GM19239 (cell line): ENCODE measurements at places on chromosomes 3 and 15.

GRCh38 chr15:62104401-62104800 is 37.6 kb downstream of the C2CD4A start:
- DNase-seq = no peak

- no peak for DNase-seq
Measured at GRCh38 chr3:172152874-172153273, 113.5 kb downstream of the FNDC3B start.

DNA sequence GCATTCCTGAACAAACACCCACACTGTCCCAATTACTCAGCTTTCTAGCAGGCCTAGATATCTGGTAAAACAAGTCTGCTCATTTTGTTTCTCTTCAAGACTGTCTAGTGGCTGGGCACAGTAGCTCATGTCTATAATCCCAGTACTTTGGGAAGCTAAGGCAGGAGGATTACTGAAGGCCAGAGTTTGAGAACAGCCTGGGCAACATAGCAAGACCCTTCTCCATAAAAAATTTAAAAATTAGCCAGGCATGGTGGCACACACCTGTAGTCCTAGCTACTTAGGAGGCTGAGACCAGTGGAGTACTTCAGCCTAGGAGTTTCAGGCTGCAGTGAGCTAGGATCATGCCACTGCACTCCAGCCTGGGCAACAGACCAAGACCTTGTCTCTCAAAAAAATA is 6.2 kb upstream of the PTPN23 start:
- no peak for DNase-seq

DNA sequence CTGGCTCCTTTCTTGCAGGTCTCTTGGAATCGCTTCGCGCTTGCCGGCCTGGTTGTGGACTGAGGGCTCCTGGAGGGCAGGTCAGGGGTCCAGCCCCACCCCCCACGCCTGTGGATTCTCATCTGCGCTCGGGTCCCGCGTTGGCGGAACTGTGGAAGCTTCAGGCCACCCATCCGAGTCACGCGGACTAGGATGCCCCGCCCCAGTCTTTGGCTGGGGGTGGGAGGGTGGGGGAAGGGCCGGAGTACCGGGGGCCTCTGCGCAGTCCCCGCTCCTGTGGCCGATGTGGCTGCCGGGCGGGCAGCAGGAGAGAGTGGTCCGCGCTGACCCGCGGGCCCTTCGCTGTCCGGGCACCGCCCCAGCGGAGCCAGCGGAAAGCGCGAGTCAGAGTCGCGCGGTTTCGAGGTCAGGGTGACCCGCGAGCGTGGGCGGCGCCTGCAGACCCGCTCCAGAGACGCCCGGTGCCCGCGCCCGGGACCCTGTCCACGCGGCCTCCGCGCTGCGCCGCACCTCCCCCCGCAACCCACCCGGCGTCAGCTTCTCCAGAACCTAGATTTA is 114.2 kb downstream of the KLF13 start:
- no peak for DNase-seq

DNA sequence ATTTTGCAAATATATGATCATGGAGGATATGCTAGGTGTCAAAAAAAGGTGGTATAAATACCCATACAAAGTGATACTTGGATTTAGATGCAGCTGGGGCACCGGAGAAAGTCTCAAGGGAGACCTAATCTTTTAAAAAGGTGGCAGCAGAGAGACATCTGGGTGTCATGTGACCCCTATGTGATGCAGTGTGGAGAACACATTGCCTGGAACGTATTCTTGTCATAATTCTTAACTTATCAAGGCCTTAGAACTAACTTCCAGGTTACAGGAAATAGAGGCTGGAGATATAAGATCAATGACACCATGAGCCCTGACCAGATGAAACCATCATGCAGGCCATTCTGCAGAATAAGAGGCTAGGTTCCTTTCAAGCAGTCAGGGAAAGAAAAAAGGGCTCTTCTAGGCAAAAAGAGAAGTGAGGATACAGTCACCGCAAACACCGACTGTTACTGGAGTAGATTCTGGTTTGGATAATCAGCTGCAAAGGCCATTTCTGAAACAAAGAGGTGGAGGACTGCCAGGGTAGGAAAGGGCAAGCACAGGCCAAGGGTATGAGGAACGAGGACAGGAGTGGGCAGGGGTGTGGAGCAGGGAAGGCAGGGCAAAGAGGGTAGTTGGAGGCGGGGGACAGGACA is 100.6 kb downstream of the OXNAD1 start:
- no peak for DNase-seq

GRCh38 chr3:61699622-61700021 is 138.3 kb downstream of the PTPRG start:
- no peak for DNase-seq

DNA sequence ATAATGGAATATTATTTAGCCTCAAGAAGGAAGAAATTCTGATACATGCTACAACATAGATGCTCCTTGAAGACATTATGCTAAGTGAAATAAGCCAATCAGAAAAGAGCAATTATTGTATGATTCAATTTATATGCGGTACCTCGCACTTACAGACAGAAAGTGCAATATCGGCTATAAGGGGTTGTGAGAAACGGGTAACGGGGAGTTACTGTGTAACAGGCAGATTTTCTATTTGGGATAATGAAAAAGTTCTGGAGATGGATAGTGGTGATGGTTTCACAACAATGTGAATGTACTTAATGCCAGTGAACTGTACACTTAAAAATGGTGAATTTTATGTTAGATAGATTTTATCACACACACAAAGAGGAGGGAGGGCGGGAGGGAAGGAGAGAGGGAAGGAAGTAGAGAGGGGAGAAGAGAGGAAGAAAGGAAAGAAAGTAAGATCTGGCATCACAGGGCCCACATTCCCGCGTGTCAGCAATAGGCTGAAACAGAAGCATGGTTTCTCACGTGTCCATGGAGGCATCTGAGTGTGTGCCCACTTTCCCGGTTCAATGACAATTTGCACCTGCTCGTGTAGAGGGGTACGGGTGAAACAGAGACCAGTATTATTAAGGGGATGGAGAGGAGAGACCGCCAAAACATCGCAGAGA is 700 bp upstream of the BLM start:
- no peak for DNase-seq

DNA sequence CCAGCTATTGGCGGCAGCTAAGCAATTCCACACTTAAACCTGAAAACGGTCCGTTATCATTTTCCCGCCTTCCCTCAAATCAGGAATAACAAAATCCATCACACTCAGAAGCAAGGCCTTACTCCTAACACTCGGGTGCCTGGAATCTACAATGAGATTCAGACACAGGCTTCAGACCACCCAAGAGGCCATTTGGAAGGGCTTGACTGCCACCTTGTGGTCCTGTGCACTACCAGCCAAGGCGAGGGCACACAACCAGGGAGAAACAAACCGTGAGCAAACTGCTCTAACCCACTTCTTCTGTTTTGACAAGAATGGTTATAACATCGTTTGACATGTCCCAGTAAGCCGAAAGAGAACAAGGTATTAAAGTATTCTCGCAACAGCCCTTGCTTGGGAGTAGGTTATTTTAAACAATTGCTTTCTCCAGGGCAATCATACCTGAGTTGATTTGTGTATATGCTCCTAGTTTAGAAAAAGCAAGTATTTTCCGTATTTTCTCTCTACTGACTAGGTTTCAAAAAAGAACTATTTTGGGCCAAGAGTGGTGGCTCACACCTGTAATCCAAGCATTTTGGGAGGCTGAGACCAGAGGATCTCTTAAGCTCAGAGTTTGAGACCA is 40.1 kb upstream of the TAFA4 start:
- peak; percentile 6 for DNase-seq

DNA sequence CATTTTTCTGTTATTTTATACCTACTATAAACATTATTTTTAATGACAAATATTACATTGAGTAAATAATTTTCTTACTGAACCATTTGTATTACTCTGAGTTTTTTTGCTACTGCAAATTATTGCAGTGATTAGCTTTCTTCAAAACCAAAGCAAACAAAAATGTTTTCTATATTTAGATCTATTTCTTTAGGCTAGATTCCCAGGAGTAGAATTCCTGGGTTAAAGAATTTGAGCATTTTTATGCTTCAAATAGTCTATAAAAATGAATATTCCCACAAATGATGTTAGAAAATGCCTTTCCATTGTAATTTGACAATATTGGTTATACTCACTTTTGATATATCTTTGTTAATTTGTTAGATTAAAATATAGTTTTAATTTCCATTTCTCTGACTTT is 76.8 kb downstream of the LEKR1 start:
- no peak for DNase-seq

DNA sequence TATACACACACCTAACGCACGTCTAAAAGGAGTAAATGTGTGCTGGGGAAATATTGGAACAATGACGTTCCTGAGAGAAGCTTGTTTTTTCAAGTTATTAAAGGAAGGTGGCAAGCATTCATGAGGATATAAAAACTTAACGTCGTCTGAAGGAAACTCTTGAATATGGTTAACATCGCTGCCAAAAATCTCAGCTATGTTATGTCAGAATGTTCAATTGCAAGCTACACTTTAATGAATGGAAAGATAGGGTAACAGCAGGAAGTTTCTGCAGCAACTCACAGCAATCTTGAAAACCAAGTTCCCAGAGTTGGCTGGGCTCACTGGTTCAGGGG is 54.3 kb upstream of the MEF2A start:
- DNase-seq = no peak

DNA sequence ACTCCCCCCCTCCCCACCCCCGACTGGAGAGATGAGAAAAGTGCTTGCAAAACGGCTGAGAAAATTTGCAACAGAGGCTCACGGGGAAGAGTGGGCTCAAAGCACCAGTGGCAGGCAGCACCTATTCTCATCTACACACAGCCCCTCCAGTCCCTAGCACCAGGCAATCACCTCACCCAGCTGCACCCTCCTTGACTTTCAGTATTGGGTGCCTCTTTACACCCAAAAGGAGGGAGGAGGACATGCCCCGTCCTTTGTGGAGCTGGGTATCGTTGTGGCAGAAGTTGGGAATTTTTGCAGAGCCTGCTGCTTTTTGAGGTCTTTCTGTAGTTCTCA is 182.8 kb upstream of the TOPAZ1 start:
- no peak for DNase-seq

DNA sequence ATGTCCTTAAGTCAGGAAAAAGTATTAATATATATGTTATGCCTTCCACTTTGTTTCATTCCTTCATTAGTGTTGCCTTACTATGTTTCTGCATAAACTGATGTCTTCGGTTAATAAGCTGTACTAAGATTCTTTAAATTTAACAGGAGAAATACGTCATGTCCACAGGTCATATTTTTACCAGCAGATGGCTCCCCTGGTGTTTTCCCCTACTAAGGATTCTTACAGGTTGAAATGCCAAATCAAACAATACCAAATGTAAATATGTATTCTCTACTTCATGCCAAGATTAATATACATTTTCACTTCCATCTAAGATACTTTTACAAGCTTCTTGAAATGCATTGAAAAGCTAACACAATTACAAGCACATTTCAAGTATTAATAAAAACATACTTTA is 1602.1 kb downstream of the SI start:
- no peak for DNase-seq

- no peak for DNase-seq
Measured at GRCh38 chr3:45098310-45098709, 47.9 kb downstream of the CDCP1 start.

- no peak for DNase-seq
Measured at GRCh38 chr15:86163816-86164215, 84.1 kb downstream of the AGBL1 start.

DNA sequence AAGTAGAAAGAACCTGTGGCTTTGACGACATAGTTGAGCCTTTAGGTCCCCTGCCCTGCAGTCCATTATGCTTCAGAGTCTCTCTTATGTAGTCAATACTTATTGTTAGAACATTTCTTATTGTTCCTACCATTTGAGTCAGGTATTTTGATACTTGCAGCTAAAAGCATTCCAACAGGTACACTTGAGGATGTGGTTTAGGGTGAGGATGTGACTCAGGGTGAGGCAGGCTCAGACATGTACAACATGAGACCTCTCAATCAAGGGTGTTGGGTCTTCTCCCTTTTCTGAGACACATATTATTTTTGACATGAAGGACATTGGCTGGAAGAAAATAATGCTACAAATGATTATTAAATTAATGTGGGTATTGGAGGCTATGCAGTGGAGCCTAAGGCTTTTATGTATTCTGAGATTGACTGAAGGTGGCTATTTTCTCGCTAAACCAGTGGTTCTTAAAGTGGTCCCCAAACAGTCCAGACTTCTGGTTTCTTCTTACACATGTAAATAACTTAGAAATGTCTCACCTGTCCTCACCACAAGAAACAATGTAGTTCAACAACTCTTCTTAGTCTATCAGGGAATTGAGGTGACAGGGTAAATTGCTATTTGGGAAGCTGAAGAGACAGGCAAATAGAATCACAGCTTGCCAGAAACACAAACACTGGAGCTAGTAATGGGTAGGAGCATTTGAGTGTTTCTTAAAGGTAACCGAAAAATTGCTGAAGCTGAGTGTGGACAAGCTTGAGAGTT is 135.5 kb upstream of the ZPLD1 start:
- no peak for DNase-seq

DNA sequence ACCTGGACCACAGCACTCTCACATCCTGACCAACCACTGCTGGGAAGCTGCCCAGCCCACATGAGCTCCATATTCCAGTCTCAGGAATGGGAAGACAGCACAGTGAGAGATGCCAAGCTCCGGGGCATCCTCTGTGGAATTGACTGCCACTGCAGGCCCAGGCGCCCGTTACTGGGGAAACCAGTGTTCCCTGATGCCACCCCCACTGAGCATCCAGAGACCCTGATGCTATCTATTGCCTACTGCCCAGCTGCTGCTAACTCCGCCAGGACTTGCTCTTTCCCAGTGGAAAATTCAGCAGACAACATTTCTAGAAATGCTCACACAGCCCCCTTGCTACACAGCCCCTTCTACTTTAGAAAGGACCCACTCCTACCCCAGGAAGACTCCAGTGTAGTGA is 57.6 kb downstream of the CYP19A1 start:
- no peak for DNase-seq

DNA sequence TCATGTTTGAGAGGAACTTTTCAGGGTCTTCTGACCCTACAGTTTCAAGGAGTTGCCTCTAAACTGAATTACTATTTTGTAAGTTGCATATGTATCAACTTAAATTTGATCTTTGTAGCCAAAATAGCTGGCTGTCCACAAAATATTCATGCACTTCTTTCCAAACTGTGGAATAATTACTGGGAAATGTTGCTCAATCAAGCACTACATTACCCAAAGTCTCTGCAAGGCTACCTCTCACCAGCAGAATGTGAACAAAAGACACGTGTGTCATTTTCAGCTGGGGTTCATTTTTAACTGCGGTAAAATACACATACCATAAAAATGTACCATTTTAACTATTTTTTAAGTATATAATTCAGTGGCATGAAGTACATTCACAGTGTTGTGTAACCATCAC is 320.4 kb downstream of the CTNNB1 start:
- no peak for DNase-seq

DNA sequence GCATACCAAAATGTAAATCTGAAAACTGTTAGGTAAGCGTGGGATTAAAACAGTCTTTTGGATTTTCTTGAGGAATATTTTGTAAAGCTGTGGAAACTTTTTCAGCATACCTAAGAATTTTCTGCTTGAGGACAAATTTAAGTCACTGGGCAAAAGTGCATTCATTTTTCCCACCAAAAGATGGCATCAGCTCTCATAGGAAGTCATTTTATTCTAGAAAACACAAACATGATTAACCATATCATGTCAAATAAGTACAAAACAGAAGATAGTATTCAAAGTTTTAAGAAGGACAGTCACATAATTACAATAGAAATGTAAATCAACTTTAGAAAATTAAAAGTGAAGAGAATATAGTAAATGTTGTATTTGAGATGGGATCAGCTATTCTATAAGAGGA is 63.5 kb downstream of the SLC49A4 start:
- no peak for DNase-seq
